NCI-H187 treated with DMSO at 0.1 percent for 48 hours (cell line): ENCODE measurements at places on chromosomes 5 and 9.

DNA sequence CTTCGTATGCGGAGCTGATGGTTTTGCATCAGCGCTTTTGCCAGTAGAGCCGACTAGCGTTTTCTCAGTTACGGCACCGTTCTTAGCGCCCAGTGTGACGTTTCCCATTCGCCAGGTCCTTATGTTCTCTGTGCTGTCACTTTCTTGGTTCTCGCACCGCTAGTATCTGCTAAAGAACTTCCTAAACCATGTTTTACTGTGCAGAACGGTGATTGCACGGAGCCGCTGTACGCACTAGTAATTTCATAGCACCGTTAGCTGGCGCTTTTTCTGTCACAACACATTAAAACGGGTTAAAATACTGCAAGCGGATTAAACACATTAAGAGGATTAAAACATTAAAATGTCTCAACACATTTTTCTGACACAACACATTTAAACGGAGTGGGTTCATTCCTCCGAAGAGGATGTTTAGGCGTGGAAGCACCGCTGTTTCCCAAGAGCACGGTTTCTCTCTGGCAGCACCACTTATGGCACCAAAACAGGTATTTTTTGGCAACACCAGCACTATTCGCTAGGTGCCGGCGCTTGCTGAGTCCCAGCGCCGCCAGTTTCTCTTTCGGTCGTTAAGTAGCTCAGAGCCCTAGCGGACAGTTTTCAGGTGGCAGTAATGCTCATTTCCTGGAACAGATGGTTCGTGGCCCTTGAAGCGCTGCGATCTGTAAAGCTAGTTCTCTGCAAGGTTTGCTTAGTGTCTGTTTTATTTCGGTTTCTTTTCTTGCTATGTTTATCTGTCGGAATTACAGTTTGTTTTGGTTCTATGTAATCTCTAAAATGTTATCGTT, 20.3 kb downstream of the ANXA2R start:
- peak; percentile 88 for DNase-seq

DNA sequence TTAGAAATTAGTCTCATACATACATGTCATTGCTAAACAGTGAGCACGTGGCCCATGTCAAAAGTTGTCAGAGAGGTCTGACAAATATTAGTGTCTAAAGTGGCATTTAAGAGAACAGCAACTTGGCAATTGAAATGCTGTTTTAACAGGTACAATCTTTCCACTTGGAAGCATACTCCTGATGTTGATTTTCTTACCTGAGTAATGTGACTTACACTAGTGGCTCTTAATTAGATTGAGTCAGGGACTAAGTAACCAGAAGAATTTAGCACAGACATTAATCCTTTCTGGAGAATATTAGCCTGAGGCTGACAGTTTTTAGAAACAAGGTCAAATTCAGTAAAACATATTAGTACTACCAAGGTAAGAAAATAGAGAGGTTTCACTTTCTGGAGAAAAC, 357.0 kb upstream of the ZNF608 start:
- no peak for DNase-seq

DNA sequence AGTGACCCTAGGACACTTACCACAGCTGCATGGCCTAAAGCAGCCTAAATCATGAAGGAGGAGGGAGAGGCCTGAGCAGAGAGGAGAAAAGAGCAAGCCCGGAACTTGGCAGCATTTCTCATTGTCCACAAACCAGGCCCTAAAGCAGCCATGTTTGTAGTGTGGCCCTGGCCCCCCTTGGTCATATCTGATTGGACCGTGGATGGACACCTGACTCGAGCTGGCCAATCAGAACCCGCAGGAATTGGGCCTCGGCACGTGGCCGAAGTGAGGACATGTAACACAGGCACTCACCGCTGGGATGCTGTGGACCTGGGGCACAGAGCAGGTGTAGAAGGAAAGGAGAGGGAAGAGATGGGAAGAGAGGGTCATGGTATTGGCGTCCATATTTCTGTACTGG, 56.9 kb downstream of the ASS1 start:
- no peak for DNase-seq

DNA sequence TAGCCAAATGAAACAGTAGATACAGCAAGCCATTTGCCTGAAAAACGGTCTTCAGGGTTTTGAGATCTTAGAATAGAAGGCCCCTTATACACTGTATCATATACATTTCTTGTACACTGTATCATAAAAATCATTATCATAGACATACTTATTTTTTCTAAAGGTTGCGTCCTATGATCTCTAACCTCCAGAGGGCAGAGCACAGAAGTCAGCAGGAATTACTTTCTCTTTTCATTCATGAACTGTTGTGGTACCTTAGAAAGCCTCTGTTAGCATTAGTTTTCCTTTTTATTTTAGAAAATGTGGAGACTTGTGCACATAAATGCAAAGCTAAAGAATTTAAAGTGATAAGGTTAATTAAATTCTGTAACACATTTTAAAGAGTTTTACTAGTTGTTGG, 115.4 kb downstream of the OXCT1 start:
- DNase-seq: no peak

DNA sequence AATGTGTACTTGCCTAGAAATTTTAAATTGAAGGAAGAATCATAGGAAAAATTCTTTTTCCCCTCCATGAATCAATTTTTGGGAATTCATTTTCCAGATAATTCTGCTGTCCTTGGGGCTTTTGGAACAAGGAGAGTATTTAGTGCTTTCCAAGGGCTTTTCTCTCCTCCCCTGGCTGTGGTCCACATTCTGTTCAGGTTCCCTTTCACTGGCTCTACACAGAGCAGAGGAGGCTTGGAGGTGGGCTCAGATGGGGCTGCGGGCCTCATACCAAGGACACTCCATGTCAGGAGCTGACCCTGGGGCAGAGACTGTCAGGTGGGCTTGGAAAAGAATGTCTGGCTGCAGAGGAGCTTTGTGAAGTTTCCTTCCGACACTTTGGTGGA, 128.1 kb downstream of the GADD45G start:
- DNase-seq: no peak

GRCh38 chr9:128164307-128164885, 4.3 kb downstream of the BBLN start:
- no peak for DNase-seq

DNA sequence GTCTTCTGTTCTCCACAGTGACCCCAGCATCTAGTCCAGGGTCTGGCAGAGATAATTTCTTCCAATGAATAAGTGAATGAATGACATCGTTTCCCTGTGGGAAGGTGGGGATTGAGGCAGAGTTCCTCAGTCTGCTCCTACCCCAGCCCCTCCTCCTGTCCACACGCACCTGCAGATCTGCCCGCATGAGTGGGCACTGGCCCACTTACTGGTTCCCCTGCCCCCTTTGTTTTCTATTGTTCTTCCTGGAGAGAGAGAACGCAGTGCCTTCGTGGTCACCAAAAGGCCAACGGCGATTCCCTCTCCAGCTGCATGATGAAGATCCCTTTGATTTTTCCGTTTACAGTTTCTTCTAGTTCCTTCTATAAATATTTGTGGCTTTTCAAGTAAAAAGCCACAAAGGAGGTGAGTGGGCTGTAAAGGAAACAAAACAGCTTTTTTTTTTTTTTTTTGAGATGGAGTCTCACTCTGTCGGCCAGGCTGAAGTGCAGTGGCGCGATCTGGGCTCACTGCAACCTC, 5.8 kb upstream of the FPGS start:
- no peak for DNase-seq
